ENCODE measurements at places on chromosomes 16 and 17. TPM values are rescaled to one million over a fixed set of nuclear protein-coding genes. Genes with fewer than 3 reads are reported as not detected.

RAPGEFL1 gene
- 4.6 TPM for total RNA-seq

ITGB3 gene
- total RNA-seq = 0.22 TPM

GRCh38 chr17:81044764-81045589, 10.0 kb downstream of the BAIAP2 start:
- peaks cover 16% of the 10 kb centered on the region for H3K4me1 ChIP-seq
- no peak for DNase-seq
- H3K27ac ChIP-seq = no peak overlapping the region
- H3K4me3 ChIP-seq = no peak overlapping the region
- H3K36me3 ChIP-seq = no peaks in the 10 kb centered on the region

- no peak overlapping the region for H3K27ac ChIP-seq
- H3K36me3 ChIP-seq = no peaks in the 10 kb centered on the region
- no peaks in the 10 kb centered on the region for H3K4me1 ChIP-seq
- no peak for DNase-seq
- no peak overlapping the region for H3K4me3 ChIP-seq
- H3K27me3 ChIP-seq = peaks cover 1% of the 10 kb centered on the region
Measured at GRCh38 chr17:68693896-68694295, 92.7 kb upstream of the FAM20A start.

MPO gene
- total RNA-seq = 1.1 TPM

DNA sequence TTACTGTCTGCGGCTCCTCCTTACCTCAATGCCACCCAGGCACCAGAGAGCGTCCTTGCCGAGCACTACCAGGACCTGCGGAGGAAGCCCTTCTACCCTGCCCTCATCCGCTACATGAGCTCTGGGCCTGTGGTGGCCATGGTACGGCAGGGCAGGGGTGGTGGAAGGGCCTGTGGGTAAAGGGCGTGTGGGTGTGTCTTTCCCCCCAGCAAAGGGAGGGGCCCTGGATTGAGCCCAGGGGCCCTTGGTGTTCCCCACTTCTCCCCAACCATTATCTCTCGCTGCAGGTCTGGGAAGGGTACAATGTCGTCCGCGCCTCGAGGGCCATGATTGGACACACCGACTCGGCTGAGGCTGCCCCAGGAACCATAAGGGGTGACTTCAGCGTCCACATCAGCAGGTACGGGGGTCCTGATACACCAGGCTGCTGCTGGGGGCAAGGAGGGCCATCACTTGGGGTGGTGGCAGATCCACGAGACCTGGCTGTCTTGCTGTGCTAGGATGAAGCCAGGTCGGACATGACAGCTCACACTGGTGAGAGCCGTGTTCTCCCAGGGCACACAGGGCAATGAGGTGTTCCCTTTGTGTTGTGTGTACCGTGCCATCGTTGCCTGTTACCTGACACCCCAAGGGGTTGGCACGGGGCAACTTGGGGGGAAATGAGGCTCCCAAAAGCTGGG, 2.2 kb upstream of the DECR2 start:
- no peak overlapping the region for H3K4me3 ChIP-seq
- no peak overlapping the region for H3K27ac ChIP-seq
